ENCODE measurements at places on chromosomes 13 and 19.

GRCh38 chr13:43520351-43520750 lies 266.4 kb downstream of the ENOX1 start:
- no peak for DNase-seq

GRCh38 chr13:59846845-59847620 lies 316.7 kb downstream of the DIAPH3 start:
- DNase-seq: no peak

- DNase-seq: no peak
Observed at GRCh38 chr19:11151181-11151580, 4.4 kb downstream of the SPC24 start.

GRCh38 chr19:18292810-18293641 lies 11.6 kb upstream of the JUND start:
- peak; percentile 11 for DNase-seq

GRCh38 chr13:51494156-51494555 lies 41.3 kb upstream of the INTS6 start:
- DNase-seq: no peak

GRCh38 chr13:23516190-23516589 lies 54.0 kb upstream of the TNFRSF19 start:
- DNase-seq: no peak
